Suppressor macrophage treated with lipopolysaccharide for 1 hour (primary cell): ENCODE measurements at places on chromosomes 2 and 18.
A peak's percentile ranks its signal among the peaks of the same experiment; 100 is the strongest.

DNA sequence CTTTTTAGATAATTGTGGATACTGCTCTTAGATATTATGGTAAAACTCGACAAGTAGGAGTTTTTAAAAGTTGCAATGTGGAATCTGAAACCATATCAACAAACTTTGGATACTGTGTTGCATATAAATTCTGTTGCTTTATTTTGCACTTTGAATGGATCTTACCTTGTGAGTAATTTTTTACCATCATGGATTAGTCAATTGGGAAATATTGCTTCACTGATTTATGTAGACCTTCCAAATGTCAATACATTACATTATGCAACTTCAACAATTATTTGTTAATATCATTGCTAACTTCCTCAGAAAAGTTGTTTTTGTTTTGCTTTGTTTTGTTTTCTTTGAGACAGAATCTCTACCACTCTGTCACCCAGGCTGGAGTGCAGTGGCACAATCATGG, 102.0 kb upstream of the SLC38A11 start:
- DNase-seq: no peak

GRCh38 chr18:79507546-79508480, 112.1 kb downstream of the NFATC1 start:
- peak; percentile 84 for DNase-seq

GRCh38 chr2:240402566-240403272, 32.7 kb upstream of the GPC1 start:
- no peak for DNase-seq

GRCh38 chr2:159539701-159540100, 76.6 kb downstream of the BAZ2B start:
- no peak for DNase-seq

- no peak for DNase-seq
Observed at GRCh38 chr18:13287372-13287771, 68.8 kb downstream of the LDLRAD4 start.

- DNase-seq: peak; percentile 62
Observed at GRCh38 chr2:38652431-38653273, 13.3 kb upstream of the GALM start.

DNA sequence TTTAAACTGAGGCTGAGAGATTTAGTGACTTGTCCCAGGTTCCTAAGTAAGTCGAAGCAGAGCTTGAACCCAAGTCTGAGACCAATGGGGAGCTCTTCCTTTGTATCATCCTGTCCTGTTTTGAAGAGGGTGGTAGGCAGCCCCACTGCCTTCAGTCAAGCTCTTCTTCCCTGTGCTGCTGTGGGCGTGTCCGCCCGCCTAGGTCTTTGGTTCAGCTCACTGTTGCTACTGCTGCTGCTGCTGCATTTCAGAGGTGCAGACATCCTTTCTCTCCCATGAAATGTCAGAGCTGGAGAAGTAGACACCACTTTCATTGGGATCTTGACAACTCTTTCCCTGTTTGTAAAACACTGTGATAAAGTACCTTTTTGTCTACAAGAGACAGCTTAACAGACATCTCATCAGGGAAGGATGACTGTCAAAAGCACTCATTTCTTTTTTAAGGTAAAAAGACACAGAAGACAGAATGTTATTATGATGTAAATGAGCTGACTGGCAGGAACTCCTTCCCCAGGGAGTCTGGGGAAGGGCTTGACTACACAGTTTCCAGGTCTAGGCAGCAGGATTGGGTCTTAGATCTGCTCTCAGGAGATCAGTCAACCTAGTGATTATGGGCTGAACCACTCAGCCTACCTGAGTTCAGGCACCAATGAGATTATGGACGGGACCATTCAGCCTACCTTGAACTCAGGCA, 91.7 kb upstream of the TRIB2 start:
- DNase-seq: no peak

GRCh38 chr18:74806700-74807416, 209.2 kb downstream of the ZNF407 start:
- no peak for DNase-seq
